Activated T-helper 1 cell treated with anti-CD3 and anti-CD28 coated beads, Interleukin-12 subunit alpha, Interleukin-12 subunit beta, Interleukin-2, Interleukin-4 antibody, amounts not matched to agents 30 ng/mL and 10 ng/mL and 1 ng/mL, durations not matched to agents 14 hours and 24 hours and 36 hours (primary cell): ENCODE measurements at places on chromosomes 2 and 18. TPM values are rescaled to one million over a fixed set of nuclear protein-coding genes. Genes with fewer than 3 reads are reported as not detected.

- no peaks in the 10 kb centered on the region for H3K4me1 ChIP-seq
- no peak overlapping the region for H3K4me3 ChIP-seq
- H3K27ac ChIP-seq: no peak overlapping the region
- no peaks in the 10 kb centered on the region for H3K36me3 ChIP-seq
- DNase-seq: no peak
- H3K27me3 ChIP-seq: peaks cover 1% of the 10 kb centered on the region
Observed at GRCh38 chr2:72347081-72347480, 199.4 kb upstream of the CYP26B1 start.

DNA sequence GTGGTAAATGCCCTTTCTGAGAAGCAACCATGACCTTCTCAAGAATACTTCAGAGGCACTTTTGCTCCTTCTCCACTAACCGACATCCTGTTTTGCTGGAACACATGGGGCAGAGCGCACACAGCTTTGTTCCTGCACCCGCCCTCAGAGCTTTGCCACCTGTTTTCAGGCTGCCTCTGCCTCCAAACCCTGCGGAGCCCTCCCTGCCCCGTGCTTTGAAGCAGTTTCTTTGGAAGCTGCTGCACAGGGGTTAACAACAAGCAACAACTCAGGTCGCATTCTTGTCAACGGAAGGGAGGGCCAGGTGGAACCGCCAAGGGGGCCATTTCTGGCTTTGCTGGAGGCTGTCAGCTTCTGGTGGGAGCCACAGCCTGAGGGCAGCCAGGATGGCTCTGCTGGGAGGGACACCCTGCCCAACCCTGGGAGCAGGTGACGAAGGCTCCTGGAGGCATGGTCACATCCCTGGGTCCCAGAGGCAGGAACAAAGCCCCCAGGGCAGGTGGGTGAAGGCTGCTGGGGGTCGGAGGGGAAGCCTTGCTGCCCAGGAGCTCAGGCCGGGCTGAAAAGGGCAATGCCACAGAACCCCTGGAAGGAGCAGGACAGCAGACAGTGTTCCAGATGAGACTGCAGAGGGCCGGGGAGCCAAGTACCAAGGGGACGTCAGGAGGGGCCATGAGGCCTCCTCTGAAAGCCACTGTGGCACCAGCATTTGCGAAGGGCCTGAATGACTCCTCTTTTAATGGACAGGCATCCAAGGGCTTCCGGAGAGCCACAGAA, 46.8 kb downstream of the MRPS5 start:
- peaks cover 2% of the 10 kb centered on the region for H3K36me3 ChIP-seq
- DNase-seq: peak; percentile 80
- peak overlapping the region; percentile 90 for H3K4me3 ChIP-seq
- H3K4me1 ChIP-seq: peaks cover 78% of the 10 kb centered on the region
- peak overlapping the region; percentile 99 for H3K27ac ChIP-seq

GRCh38 chr2:226274143-226274542, 525.5 kb downstream of the IRS1 start:
- no peak for DNase-seq
- H3K27me3 ChIP-seq: no peaks in the 10 kb centered on the region
- no peaks in the 10 kb centered on the region for H3K4me1 ChIP-seq
- no peak overlapping the region for H3K27ac ChIP-seq
- no peaks in the 10 kb centered on the region for H3K36me3 ChIP-seq
- no peak overlapping the region for H3K4me3 ChIP-seq

GRCh38 chr2:131756141-131756907, 228.6 kb downstream of the CCDC74A start:
- H3K4me3 ChIP-seq: no peak overlapping the region
- no peak for DNase-seq
- no peak overlapping the region for H3K27ac ChIP-seq
- no peaks in the 10 kb centered on the region for H3K27me3 ChIP-seq
- no peaks in the 10 kb centered on the region for H3K4me1 ChIP-seq

DNA sequence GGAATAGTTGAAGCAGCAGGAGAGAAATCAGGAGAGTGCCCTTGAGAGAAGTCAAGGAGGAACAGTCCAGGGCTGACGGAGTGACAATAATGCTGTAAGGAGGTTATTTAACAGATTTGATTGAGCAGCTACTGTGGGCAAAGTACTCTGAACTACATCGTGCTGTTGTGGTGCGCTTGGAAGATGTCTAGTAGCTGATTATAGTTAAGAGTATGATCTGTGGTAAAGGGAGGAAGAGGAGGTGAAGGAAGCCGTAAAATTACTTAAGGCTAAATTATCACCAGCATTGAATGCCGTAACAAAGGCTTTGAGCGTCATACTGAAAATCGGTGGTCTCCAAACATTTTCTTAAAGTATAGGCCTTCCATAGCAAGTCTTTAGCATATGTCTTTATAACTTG, 4.5 kb downstream of the PCBP1 start:
- H3K36me3 ChIP-seq: peaks cover 35% of the 10 kb centered on the region
- H3K27me3 ChIP-seq: no peaks in the 10 kb centered on the region
- DNase-seq: no peak
- H3K4me3 ChIP-seq: peak overlapping the region; percentile 40

DNA sequence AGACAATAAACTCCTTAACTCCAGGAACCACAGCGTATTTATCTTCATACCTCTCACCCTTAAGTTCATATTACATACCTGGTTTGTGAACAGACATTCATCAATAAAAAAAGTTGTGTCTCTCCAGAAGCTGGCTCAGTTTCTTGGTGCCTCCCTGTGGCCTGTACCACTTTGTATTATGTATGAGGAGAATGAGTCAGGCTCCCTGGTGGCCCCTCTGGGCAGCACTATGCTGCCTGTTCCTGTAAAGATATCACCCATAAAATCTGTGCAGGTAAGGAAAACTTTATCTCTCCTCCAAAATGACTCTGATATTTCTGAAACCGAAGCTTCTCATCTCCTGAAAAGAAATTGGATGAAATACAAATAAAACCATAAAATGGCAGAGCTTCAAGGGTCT, 198.4 kb upstream of the NT5C1B start:
- no peak for DNase-seq
- no peaks in the 10 kb centered on the region for H3K36me3 ChIP-seq
- H3K27ac ChIP-seq: no peak overlapping the region
- H3K4me3 ChIP-seq: no peak overlapping the region

GRCh38 chr18:3599195-3599594, 149.2 kb downstream of the TGIF1 start:
- H3K4me1 ChIP-seq: peaks cover 37% of the 10 kb centered on the region
- peaks cover 17% of the 10 kb centered on the region for H3K36me3 ChIP-seq
- no peak for DNase-seq
- H3K4me3 ChIP-seq: no peak overlapping the region
- H3K27me3 ChIP-seq: no peaks in the 10 kb centered on the region

DNA sequence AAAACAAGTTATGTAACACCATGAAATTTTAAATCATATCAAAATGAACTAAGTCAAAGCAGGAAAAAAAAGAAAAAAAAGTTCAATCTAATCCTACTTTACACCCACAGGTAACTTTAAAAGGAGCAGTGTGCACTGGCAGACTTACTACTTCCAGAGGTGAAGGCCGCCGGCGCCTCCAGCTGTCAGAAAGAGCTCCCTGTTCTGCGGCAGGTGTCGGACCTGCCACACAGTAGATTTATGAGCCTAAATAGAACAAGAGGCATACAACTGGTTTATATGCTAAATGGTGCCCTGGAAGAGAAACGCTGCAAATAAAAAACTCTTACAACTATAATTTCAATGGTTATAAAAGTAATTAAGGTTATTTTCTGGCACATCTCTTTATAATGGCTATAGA, 23.1 kb upstream of the PNO1 start:
- no peak overlapping the region for H3K4me3 ChIP-seq
- H3K4me1 ChIP-seq: no peaks in the 10 kb centered on the region
- H3K36me3 ChIP-seq: peaks cover 11% of the 10 kb centered on the region
- H3K27me3 ChIP-seq: no peaks in the 10 kb centered on the region
- no peak for DNase-seq

GRCh38 chr2:94870440-94871225, 597 bp upstream of the TEKT4 start:
- no peaks in the 10 kb centered on the region for H3K4me1 ChIP-seq

DNA sequence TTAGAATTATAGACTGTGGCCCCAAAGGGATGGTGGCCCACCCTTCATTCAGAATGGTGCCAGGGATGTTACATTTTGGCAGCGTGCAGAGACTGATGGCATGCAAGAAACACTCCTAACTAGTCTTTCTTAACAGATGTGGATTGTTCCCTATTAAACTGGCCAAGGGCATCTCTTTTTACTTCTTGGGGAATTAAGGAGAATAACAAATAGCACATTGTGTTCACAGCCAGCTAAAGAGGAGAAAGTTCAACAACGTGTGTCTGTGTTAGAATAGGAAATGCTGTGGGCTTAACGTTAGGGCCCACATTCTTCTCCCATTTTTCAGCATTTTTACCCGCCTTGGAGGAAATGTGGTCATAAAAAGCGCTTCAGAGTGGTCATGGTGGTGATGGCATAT, 404.8 kb downstream of the CDH2 start:
- no peak overlapping the region for H3K4me3 ChIP-seq
- H3K27me3 ChIP-seq: no peaks in the 10 kb centered on the region
- H3K27ac ChIP-seq: no peak overlapping the region

DNA sequence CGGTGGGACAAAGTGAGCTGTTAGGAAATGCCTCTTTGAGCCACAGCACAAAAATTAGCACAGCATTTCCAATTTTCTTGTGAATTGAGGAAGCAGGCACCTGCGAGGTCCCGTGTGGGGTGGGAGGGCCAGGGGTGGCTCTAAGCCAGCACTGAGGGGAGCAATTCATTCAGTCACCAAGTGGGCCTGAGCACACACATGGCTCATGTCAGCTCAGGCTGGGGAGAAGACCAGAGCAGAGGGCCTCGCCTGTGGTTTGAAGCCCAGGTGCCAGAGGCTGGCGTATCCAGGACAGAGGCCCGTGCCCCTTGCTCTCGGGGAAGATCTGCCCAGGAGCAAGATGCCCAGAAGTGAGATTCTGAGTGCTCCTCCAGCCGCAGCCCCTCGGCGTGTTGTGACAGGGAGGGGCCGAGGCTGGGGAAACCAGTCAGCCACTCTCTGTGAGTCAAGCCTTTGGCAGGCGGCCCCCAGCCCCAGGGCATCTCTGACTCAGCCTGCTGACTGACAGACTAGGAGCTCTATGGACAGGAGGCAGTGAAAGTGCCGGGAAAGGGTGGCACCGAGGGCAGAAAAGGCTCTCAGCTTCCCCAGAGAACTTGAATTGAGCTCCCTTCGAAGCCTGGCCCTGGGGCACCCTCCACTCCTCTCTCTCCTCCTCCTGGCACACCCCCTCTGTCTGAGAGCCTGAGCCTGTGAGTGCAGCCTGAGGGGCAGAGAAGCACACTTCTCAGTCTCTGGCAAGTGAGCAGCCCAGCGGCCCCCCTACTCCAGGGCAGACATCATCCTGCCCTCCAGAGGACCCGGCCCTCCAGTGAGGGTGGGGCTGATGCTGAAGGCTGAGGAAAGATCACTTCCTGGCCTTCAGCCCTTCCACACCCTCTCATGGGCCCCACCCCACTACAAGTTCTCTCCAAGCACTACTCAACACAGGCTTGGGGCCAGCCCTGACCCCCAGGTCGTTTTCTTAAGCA, 32.3 kb downstream of the CYP26B1 start:
- no peaks in the 10 kb centered on the region for H3K27me3 ChIP-seq
- H3K27ac ChIP-seq: no peak overlapping the region

GRCh38 chr2:88582030-88582429, 45.2 kb downstream of the EIF2AK3 start:
- H3K27ac ChIP-seq: no peak overlapping the region
- no peaks in the 10 kb centered on the region for H3K27me3 ChIP-seq
- no peak for DNase-seq
- no peaks in the 10 kb centered on the region for H3K4me1 ChIP-seq

DNA sequence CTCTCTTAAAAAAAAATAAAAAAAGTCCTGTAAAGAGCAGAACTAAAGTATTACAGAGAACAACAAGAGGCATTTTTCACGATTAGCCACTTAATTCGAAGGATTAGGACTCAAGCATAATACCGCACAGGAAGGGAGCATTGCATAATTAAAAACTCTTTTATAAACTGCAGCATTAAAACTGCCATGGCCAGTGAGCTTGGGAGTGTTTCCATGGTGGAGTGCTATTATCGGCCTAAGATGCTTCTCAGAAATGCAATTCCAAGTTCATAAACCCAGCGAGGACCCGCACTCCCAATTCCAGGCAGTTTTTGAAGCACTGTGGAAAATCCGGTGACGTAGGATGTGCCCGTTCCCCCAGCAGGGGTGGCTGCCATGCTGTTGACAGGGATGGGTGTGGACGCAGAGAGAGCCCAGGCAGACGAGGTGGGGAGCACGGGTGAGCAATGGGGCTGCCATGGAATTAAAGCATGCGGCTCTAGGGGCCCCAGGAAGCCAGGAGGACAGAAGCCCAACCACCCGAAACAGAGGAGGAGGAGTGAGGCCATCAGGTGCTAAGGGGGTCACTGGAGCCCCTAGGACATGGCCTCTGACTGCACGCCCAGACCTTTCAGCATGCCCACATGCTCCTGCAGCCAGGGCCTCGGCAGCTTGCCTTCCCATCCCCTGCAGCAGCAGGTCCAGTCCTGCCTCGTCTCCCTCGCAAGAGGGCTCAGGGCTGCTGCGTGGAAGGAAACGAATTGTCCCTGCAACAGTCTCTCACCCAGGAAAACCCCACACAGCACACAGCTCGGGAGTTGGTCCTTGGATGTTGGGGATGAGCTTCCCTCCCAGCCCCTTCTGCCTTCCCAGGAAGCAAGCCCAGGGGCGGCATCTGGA, 233.4 kb downstream of the NDUFA10 start:
- peaks cover 2% of the 10 kb centered on the region for H3K27me3 ChIP-seq
- no peaks in the 10 kb centered on the region for H3K36me3 ChIP-seq
- DNase-seq: no peak
- no peak overlapping the region for H3K4me3 ChIP-seq
- H3K27ac ChIP-seq: no peak overlapping the region

DNA sequence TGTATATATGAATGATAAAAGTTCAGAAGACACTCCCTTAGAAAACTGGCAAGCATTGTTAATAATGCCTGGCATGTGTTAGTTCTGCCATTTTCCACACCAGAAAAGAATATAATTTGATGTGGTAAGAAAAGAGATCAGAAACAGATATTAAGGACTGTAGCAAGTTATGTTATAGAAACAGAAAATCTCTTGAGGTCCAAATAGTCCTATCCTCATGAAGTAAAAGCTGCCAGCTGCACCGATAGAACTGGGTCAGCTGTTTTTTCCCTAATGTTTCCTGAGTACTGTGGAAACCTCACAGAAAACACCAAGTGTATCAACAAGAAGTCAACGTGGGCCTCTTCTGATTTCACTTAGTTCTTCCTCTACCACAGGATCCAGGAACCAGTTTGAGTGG, 56.9 kb upstream of the SDC1 start:
- DNase-seq: no peak
- H3K36me3 ChIP-seq: peaks cover 31% of the 10 kb centered on the region
- H3K4me3 ChIP-seq: no peak overlapping the region
- no peaks in the 10 kb centered on the region for H3K4me1 ChIP-seq
- no peaks in the 10 kb centered on the region for H3K27me3 ChIP-seq
- no peak overlapping the region for H3K27ac ChIP-seq

C2orf15 gene
- 0.29 TPM in 1 of 2 replicates, not detected in the other for total RNA-seq

MARS2 gene
- 22.6 and 22.9 TPM in 2 replicates for total RNA-seq

COL4A3 gene
- total RNA-seq: not detected in 2 replicates

QPCT gene
- total RNA-seq: 1.6 and 3.8 TPM in 2 replicates

FAM237A gene
- total RNA-seq: not detected in 2 replicates

UGT1A6 gene
- not detected in 2 replicates for total RNA-seq

RSAD2 gene
- total RNA-seq: 2.2 and 2.4 TPM in 2 replicates

REG3A gene
- not detected in 2 replicates for total RNA-seq

IL18R1 gene
- 57.8 and 61.3 TPM in 2 replicates for total RNA-seq

RAB3GAP1 gene
- 23.4 and 25.6 TPM in 2 replicates for total RNA-seq
